Effector CD4-positive, alpha-beta T cell (primary cell): ENCODE measurements at places on chromosomes 16 and 17.

DNA sequence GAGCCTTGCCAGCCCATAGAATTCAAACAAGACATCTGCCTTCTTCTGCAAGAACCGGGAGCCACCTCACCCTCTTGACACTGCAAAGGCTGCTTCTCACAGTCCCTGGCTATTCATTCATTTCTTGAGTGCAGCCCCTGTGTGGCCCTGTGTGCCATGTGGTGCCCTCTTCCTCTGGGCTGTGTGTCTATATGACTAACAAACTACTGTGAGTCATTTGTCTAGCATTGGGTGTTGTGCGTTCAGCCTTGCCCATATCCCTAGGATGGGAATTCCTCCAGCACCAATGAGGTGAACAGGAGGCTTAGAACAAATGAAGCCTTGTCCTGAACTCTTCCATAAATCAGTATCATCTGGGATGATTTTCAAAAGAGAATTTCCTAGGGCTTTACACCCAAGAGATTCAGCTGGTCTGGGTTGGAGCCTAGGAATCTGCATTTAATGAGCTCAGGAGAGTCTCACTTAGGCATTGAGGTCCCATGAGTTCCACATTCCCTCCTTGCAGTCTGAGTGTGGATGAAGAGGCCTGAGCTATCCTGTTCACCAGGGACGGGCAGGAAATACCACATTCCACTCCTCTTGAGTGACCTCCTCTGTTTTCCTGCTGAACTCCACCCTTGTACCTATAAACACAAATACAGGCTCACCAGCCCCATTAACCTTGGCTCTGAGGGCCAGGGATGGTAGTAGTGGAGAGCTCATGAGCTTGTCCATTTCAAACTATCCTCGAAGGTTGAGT is 308.7 kb upstream of the N4BP1 start:
- no peak for DNase-seq

- DNase-seq = no peak
Observed at GRCh38 chr16:55543472-55543871, 23.0 kb upstream of the CAPNS2 start.

GRCh38 chr16:15835136-15835878 is 21.5 kb downstream of the MYH11 start:
- DNase-seq = no peak

DNA sequence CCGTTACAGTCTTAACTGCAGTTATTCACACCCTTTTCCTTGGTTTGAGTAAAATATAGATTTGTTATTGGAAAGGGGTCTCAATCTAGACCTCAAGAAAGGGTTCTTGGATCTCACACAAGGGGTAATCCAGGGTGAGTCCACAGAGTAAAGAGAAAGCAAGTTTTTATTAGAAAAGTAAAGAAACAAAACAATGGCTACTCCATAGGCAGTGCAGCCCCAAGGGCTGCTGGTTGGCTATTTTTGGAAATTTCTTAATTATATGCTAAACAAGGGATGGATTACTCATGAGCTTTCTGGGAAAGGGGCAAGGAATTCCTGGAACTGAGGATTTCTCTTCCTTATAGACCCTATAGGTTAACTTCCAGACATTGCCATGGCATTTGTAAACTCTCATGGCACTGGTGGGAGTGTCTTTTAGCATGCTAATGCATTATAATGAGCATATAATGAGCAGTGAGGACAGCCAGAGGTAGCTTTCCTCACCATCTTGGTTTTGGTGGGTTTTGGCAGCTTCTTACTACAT is 24.5 kb upstream of the MILR1 start:
- no peak for DNase-seq

DNA sequence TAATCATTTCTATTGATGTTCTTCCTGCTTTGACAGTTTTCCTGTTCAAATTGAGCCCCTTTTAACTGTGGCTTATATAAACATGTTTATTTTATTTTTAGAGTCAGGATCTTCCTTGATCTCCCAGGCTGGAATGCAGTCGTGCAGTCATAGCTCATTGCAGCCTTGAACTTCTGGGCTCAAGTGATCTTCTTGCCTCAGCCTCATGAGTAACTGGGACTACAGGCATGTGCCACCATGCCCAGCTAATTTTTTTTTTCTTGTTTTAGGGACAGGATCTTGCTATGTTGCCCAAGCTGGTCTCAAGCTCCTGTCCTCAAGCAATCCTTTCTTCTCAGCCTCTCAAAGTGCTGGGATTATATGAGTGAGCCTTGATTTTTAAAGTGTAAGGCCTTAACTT is 14.7 kb downstream of the PHKB start:
- DNase-seq = no peak

- no peak for DNase-seq
Observed at GRCh38 chr16:69554495-69554894, 11.3 kb upstream of the NFAT5 start.

DNA sequence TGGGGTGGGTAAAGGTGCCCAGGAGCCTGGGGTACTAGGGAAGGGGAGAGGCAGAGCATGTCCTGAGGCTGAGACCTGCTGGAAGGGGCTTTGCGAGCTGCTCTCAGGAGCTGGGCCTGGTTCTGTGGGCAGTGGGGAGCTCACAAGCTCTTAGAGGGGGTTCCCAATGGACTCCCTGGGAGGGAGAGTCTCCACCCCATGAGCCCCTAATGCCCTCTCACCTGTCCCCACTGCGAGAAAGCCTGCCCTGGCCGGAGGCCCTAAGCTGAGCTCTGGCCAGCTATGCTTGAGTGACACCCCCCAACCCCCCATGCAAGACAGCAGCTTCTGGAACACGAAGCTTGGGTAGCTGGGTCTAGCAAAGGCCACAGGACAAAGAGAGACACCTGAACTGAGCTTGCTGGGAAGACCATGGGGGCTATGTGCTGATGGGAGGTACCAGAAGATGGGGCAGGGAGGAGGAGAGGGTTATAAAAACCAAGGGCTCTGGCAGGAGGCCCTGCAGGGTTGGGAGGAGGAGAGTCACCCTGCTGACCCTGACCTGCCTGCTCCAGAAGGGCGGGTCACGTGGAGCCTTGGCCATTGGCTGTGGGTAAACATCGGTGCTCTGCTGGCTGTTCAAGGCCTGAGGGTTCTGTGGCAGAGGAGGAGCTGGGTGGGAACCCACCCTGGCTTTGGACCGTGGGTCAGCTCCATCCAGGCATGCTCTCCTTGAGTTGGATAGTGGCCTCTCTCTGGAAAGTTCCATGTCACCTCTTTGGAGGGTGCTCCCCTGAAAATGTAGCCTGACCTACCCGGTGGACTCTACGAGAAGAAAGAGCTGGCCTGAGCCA is 106.7 kb downstream of the RAB11FIP4 start:
- no peak for DNase-seq

DNA sequence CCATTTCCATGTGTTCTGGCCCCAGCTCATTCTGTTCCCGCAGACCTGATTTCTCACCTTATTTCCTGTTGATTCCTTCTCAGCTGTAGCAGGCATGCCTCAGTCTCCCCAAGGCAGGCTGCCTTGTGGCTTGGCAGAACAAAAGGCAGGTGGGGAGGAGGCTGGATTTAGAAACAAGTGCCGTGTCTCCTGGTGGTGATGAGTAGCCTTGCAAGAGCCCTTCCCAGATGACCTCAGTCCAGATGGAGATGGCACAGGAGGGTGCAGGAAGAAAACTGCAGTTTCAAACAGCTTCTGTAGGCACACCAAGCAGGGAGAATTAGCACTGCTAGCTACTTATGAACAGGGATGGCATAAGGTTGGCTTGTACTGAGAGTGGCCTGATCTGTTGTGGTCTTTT is 64.6 kb downstream of the ARHGAP44 start:
- no peak for DNase-seq

GRCh38 chr16:85289760-85290625 is 177.7 kb upstream of the CIBAR2 start:
- DNase-seq = no peak

- no peak for DNase-seq
Observed at GRCh38 chr17:59296190-59296589, 35.3 kb upstream of the YPEL2 start.

DNA sequence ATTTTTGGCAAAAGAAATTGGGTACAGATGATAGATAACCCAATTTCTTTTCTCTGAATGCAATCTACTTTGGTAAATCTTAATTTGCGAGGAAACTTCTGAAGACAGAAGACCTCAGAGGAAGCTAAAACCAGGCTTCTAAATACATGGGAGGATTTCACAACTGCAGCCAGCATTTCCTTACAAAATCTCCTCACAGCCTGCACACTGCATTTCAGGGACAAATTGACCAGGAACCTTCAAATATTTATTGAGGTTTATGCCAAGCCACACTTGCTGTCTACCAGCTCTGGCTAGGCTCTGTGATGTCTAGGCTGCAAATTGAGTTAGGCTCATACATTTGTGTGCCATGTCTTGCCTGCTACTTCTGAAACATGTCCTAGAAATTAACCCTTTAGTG is 167.3 kb upstream of the CDH5 start:
- DNase-seq = no peak

- DNase-seq = no peak
Observed at GRCh38 chr17:78611607-78612006, 34.4 kb upstream of the DNAH17 start.

- DNase-seq = no peak
Observed at GRCh38 chr17:70767102-70767701, 597.9 kb downstream of the KCNJ2 start.

- no peak for DNase-seq
Observed at GRCh38 chr16:87955302-87956097, 4.3 kb downstream of the BANP start.

GRCh38 chr17:73203135-73203787 is 10.4 kb downstream of the COG1 start:
- DNase-seq = no peak

DNA sequence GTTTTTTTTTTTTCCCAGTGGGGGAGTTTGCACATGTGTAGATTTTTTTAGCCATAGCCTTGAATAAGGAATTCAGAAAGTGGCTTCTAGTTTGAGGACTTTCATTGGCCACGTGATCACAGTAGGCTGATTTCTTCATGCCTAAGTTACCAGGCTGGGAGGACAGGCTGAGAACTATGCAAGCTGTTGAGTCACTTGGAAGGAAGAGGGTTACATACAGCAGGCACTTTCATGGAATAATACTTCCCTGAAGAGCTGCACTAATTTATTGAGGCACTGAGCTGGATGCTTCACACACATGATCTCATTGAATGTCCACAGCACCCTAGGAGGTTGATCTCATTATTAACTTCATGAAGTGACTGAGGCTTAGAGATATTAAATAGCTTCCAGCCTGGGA is 22.8 kb downstream of the PRKCB start:
- DNase-seq = no peak

- DNase-seq = no peak
Observed at GRCh38 chr17:21242026-21242697, 11.0 kb downstream of the NATD1 start.

DNA sequence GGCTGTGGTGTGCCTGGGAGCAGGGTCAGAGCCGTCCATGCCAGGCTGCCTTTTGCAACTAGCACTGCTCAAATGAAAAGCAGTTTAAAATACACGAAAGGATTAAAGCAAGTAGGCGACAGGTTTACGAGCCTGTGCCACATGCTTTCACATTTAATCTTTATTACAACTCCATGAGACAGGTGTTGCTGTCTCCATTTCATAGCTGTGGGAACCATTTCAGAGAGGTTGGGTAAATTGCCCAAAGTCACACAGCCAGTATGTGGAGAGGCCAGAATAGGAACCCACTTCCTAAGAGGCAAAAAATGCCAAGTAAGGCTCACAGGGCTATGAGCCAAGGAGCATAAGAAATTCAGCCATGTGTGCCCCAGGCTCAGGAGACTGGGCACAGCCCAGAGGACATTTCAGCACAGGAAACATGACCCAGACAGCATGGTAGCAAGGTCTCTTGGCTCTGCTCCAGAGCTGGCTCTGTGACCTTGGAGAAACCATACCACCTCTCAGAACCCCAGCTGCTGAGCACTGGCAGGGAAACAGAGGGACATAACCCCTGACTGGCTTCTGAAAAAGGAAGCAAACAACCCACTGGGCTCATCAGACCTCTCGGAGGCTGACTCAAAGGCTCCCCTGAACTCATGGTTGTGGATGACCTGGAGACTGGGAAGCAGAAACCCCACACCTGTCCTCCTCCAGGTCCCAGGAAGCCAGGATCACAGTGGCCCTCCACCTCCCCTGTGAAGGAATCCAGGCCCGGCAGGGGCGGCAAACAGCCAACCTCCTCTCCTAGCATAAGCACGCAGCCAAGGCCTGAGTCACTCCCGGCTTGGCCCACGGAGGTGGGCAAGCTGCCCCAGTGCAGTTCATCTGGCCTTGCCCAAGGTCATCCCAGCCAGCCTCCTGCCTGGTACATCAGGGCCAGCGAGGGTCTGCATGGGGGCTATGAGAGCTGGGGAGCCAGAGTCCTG is 40.3 kb upstream of the MRPS23 start:
- DNase-seq = no peak

DNA sequence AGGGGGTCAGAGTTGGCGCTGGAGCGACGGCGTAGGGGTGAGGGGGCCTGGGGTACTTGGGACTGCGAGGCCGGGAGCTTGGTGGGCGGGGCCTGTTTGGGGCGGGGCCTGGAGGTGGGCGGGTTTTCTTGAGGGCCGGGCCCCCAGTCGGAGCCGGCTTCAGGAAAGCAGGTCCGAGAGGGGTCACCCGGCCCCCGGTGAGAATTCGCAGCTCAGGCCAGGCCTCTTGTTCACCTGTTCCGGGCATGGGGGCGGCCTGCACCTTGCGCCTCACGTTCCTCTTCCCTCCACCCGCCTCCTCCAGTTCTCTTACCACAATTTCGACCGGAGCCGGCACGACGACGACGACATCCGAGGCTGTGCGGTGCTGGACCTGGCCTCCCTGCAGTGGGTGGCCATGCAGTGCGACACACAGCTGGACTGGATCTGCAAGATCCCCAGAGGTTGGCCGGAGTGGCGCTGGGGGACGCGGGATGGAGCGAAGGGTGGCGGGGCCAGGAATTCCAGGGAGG is 52.5 kb downstream of the MRC2 start:
- no peak for DNase-seq

GRCh38 chr17:73972901-73973300 is 230.6 kb upstream of the RPL38 start:
- DNase-seq = no peak

DNA sequence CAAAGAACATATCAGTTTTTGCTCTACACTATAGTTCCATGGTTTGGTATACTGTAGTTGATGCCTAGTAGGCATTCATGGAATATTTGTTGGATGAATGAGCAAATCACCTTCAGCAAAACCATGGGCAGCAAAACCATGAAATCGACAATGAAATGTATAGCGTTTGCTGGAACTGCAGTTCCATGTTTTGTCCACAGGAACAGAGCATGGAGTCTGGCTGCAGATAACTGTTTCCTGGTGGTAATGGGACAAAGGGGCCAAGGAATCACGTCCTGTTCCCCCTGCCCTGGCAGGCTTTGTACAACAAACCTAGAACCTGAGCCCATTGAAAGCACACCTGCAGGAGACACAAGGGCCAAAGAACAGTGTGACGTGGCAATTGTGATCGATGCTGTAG is 101.1 kb downstream of the USP31 start:
- no peak for DNase-seq

- no peak for DNase-seq
Observed at GRCh38 chr16:24841291-24841690, 4.5 kb upstream of the SLC5A11 start.
